ENCODE measurements at places on chromosomes 4 and X. TPM values are rescaled to one million over a fixed set of nuclear protein-coding genes. Genes with fewer than 3 reads are reported as not detected.

DNA sequence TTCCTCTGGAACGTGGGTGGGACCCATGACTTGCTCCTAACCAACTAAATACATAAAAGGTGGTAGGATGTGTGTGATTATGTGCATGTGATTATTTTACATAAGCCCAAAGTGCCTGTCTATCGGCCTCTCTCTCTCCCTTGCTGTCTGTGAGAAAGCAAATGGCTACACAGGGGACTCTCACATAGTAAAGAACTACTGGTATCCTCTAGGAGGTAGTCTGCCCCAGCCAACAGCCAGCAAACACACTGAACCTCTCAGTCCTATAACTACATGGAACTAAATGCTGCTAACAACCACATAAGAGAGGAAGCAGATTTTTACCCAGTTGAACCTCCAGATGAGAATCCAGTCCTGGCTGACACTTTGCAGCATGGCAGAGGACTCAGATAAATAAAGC lies 1249.4 kb downstream of the ADGRL3 start:
- no peaks in the 10 kb centered on the region for H3K36me3 ChIP-seq
- H3K27ac ChIP-seq = no peak overlapping the region
- DNase-seq = no peak
- no peak overlapping the region for H3K4me3 ChIP-seq

- no peaks in the 10 kb centered on the region for H3K4me1 ChIP-seq
- H3K36me3 ChIP-seq = no peaks in the 10 kb centered on the region
- H3K27me3 ChIP-seq = no peaks in the 10 kb centered on the region
- H3K4me3 ChIP-seq = no peak overlapping the region
- no peak overlapping the region for H3K27ac ChIP-seq
- no peak for DNase-seq
These were observed 83.9 kb upstream of the NWD2 start for GRCh38 chr4:37160653-37161052.

CABS1 gene
- not detected for total RNA-seq

CXorf65 gene
- not detected for total RNA-seq

GRCh38 chrX:120672841-120673530 lies 43.1 kb upstream of the C1GALT1C1 start:
- peaks cover 7% of the 10 kb centered on the region for H3K36me3 ChIP-seq
- no peaks in the 10 kb centered on the region for H3K27me3 ChIP-seq
- no peak for DNase-seq
- H3K27ac ChIP-seq = peak overlapping the region; percentile 79
- H3K4me3 ChIP-seq = no peak overlapping the region

SERTM2 gene
- total RNA-seq = not detected

TNIP3 gene
- not detected for total RNA-seq

DNA sequence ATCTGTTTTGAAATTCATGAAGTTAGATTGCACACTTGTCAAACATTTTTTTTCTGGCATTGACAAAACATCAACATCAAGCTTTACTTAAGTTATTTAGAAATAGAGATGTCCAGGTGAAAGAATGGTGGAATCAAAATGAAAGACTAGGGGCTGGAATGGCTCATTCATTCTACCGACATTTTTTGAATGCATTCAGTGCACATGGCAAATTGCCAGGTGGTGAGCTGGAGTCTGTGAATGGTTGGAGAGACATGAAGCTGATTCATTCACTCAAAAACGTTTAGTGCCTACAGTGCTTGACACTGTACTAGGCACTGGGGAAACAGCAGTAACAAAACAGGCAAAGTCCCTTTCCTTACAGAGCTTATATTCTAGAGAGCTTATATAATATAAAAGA lies 292.4 kb downstream of the PPP1R2C start:
- peak; percentile 4 for DNase-seq
- H3K4me3 ChIP-seq = no peak overlapping the region
- no peak overlapping the region for H3K27ac ChIP-seq
- no peaks in the 10 kb centered on the region for H3K36me3 ChIP-seq
- H3K27me3 ChIP-seq = peaks cover 15% of the 10 kb centered on the region
- no peaks in the 10 kb centered on the region for H3K4me1 ChIP-seq

C4orf36 gene
- total RNA-seq = 1.9 TPM

- H3K27ac ChIP-seq = no peak overlapping the region
- no peaks in the 10 kb centered on the region for H3K27me3 ChIP-seq
- H3K4me3 ChIP-seq = no peak overlapping the region
- H3K4me1 ChIP-seq = no peaks in the 10 kb centered on the region
These were observed 510.3 kb downstream of the TECRL start for GRCh38 chr4:63898961-63899360.

DNA sequence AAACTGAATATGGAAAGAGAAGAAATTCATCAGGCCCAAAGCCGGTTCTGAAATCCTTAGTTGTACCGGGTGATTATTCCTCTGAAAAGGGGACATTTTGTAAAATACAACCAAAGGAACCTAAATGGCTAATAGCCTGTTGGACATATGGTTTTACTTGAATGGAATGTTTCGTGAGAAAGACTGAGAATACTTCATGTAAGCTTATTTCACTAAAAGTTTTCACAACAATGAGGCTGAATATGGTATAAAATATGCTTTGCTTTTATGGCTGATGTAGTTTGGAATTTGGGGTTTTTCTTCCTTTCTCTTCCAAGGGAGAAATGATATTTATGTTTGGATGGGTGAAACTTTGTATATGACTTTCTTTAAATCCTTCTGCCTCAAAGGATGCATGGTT lies 2.7 kb downstream of the GRIA3 start:
- H3K4me1 ChIP-seq = no peaks in the 10 kb centered on the region
- no peak for DNase-seq
- no peaks in the 10 kb centered on the region for H3K36me3 ChIP-seq
- no peak overlapping the region for H3K4me3 ChIP-seq
- H3K27me3 ChIP-seq = peaks cover 51% of the 10 kb centered on the region

ADAMTS3 gene
- total RNA-seq = 0.07 TPM

DEFB131A gene
- total RNA-seq = not detected

GRCh38 chr4:88752076-88752463 lies 54.4 kb upstream of the NAP1L5 start:
- DNase-seq = no peak
- H3K4me1 ChIP-seq = peaks cover 34% of the 10 kb centered on the region
- H3K4me3 ChIP-seq = no peak overlapping the region
- peaks cover 6% of the 10 kb centered on the region for H3K36me3 ChIP-seq
- H3K27ac ChIP-seq = no peak overlapping the region

- H3K27ac ChIP-seq = no peak overlapping the region
- DNase-seq = no peak
- no peaks in the 10 kb centered on the region for H3K4me1 ChIP-seq
- H3K4me3 ChIP-seq = no peak overlapping the region
- H3K27me3 ChIP-seq = no peaks in the 10 kb centered on the region
- H3K36me3 ChIP-seq = no peaks in the 10 kb centered on the region
These were observed 55.0 kb upstream of the NR3C2 start for GRCh38 chr4:148497258-148497657.

- H3K4me1 ChIP-seq = peaks cover 65% of the 10 kb centered on the region
- DNase-seq = no peak
- H3K27me3 ChIP-seq = no peaks in the 10 kb centered on the region
- H3K27ac ChIP-seq = no peak overlapping the region
These were observed 20.2 kb downstream of the GPAT3 start for GRCh38 chr4:83556006-83556707.

TCEAL3 gene
- 9.1 TPM for total RNA-seq

DNA sequence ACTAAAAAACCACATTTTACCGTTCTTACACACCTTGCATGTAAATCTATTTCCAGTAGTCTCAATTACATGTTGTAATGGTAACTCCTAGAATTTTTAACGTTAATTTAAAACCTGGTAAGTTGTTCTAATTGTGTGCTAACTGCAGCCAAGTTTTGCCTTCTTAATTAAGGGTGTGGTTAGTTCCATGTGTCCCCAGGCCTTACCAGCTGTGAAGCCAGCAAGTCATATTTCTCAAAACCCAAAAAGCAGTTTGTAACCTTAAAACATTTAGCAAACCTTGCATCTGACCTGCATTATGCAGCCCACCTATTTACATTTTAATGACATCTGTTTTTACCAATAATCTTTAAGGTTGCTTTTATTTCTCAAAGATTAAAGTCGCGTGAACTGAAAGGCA lies 18.4 kb upstream of the FAM47E start:
- no peaks in the 10 kb centered on the region for H3K27me3 ChIP-seq
- peaks cover 10% of the 10 kb centered on the region for H3K36me3 ChIP-seq
- H3K4me3 ChIP-seq = no peak overlapping the region
- peaks cover 31% of the 10 kb centered on the region for H3K4me1 ChIP-seq
- no peak overlapping the region for H3K27ac ChIP-seq

DNA sequence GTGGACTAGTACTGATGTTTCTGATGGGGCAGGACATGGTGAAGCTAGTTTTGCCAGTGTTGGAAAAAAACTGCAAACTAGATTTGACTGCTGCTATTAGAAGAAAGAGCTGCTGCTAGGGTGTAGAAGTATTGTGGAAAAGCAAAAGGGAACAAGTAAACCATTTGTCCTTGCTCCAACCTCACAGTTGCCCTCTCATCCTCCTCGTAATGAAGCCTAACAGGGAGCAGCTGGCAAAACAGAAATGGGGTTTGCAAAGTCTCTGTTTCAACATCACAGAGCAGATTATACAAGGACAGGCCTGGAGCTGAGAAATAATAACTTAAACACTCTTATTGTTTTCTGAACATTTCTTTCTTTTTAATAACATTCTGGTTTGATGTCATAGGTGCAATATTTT lies 346.2 kb downstream of the MAGEB5 start:
- H3K27me3 ChIP-seq = no peaks in the 10 kb centered on the region
- DNase-seq = no peak
- no peaks in the 10 kb centered on the region for H3K4me1 ChIP-seq
- H3K36me3 ChIP-seq = no peaks in the 10 kb centered on the region
- H3K27ac ChIP-seq = no peak overlapping the region
- H3K4me3 ChIP-seq = no peak overlapping the region

- H3K27ac ChIP-seq = no peak overlapping the region
- H3K36me3 ChIP-seq = no peaks in the 10 kb centered on the region
- no peak for DNase-seq
- H3K4me1 ChIP-seq = no peaks in the 10 kb centered on the region
- no peak overlapping the region for H3K4me3 ChIP-seq
These were observed 137.4 kb upstream of the AGA start for GRCh38 chr4:177579649-177580048.

DNA sequence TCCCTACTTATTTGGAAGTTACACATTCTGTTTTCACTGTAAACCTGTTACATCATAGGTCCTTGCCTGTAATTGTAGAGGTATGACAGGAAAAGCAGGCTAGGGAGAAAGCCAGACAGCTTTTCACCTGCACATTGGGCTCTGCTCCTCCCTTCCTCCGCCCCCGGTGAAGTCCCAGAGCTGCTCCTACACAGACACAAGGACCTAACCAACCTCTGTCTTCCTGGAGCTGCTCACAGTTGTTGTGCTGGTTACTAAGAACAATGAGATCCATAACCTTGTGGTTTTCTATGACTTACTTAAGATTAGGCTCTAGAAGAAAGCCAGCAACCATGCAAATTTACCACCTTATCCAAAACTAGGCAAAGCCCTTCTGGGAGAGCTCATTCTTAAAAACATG lies 40.0 kb downstream of the MOSPD2 start:
- H3K4me1 ChIP-seq = no peaks in the 10 kb centered on the region
- no peak overlapping the region for H3K4me3 ChIP-seq
- DNase-seq = no peak
- no peaks in the 10 kb centered on the region for H3K27me3 ChIP-seq
- H3K27ac ChIP-seq = no peak overlapping the region

ZNF732 gene
- not detected for total RNA-seq

DNA sequence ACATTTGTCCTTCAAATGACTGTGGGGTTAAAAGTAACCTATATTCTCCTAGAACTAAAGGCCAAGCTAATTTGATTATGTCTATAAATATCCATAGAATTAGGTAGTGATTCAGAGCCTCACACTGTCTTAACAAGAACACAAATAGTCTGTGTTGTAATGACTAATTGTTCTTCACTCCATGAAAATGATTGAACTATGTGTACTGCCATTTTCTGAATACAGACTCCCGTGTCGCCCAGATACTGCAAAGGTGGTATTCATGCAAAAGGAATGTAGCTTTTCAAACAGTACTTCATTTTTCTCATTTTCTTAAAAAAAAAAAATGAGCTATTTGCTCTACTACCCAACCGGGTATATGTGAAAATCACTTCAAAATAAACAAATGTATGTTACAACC lies 11.3 kb upstream of the PHKA2 start:
- DNase-seq = no peak
- peaks cover 10% of the 10 kb centered on the region for H3K36me3 ChIP-seq

DNA sequence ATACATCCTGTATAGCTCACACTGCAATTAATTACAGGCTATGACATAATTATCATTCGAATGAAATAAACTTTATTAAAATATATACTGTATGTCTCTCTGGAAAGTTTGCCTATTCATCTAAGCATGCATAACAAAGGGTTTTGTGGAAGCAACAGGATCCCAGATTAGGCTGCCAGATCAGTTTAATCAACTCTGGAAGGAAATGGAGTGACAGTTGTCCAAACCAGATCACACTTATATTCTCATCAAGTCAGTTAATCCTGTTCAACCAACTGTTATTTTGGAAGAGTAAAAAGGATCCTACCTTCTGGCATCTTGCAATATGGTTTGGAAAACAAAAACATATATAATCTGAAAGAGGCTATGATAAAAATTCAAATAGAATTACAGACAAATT lies 312.2 kb downstream of the FAT4 start:
- H3K4me3 ChIP-seq = no peak overlapping the region
- no peak overlapping the region for H3K27ac ChIP-seq
- no peaks in the 10 kb centered on the region for H3K4me1 ChIP-seq
- H3K36me3 ChIP-seq = no peaks in the 10 kb centered on the region

DNA sequence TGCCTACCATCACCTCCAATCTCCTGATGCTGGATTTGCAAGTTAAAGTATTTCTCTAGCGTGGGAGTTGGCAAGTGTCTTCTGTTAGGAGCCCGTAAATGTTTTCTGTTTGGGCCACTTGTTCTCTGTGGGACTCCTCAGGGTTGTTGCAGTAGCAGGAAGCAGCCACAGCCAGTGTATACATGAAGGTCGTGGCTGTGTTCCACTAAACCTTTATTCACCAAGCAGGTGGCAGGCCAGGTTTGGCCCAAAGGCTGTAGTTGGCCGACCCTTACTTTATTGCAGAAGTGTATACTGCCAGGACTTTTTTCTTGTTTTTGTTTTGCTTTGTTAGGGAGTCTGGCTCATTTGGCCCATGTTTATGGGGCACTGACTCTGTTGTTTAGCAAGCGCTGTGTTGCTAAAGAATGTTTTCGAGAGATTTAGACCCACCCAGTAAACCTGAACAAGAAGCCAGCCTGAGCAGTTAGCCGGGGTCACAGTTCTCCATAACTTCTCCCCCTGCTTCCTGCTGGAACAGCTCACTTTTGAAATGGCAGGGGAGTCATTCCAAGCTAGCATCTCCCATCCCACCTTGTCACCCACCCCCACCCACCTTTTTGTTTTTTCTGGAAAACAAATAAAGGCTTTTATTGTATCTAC lies 58.8 kb downstream of the SHROOM2 start:
- H3K4me1 ChIP-seq = peaks cover 20% of the 10 kb centered on the region
- H3K4me3 ChIP-seq = no peak overlapping the region
- H3K27ac ChIP-seq = no peak overlapping the region
- H3K36me3 ChIP-seq = peaks cover 5% of the 10 kb centered on the region
- no peak for DNase-seq
- H3K27me3 ChIP-seq = no peaks in the 10 kb centered on the region

GRCh38 chr4:150310159-150310895 lies 232.1 kb downstream of the DCLK2 start:
- no peaks in the 10 kb centered on the region for H3K27me3 ChIP-seq
- DNase-seq = no peak
- H3K36me3 ChIP-seq = no peaks in the 10 kb centered on the region
- no peak overlapping the region for H3K4me3 ChIP-seq
- H3K4me1 ChIP-seq = no peaks in the 10 kb centered on the region
- no peak overlapping the region for H3K27ac ChIP-seq

P2RY4 gene
- total RNA-seq = not detected

SLC35A2 gene
- 68.1 TPM for total RNA-seq

GRCh38 chrX:55342533-55343501 lies 78.1 kb upstream of the PAGE3 start:
- DNase-seq = peak; percentile 2
- no peaks in the 10 kb centered on the region for H3K4me1 ChIP-seq
- no peaks in the 10 kb centered on the region for H3K27me3 ChIP-seq
